Right kidney (tissue), 9 donors: ENCODE measurements at places on chromosomes 16 and 17.

DNA sequence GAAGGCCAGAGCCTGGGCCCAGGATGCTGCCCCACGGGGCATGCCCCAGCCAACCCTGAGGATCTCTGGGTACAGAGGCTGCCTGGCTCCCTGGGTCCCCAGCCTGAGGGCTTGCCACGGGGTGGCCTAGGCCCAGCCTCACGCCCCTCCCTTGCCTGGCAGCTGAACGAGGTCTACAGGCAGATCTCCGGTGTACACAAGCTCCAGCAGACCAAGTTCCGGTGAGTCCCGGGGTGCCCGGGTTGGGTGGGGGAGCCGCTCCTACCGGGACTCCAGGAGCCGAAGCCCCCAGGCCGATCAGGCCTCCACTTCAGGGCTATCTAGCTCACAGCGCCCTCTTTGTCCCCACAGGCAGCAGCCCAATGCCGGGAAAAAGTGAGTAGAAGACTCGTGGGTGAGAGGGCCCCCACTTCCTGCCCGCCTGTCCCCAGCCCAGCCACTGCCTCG is 19.4 kb downstream of the ITGB4 start:
- no peak for DNase-seq

DNA sequence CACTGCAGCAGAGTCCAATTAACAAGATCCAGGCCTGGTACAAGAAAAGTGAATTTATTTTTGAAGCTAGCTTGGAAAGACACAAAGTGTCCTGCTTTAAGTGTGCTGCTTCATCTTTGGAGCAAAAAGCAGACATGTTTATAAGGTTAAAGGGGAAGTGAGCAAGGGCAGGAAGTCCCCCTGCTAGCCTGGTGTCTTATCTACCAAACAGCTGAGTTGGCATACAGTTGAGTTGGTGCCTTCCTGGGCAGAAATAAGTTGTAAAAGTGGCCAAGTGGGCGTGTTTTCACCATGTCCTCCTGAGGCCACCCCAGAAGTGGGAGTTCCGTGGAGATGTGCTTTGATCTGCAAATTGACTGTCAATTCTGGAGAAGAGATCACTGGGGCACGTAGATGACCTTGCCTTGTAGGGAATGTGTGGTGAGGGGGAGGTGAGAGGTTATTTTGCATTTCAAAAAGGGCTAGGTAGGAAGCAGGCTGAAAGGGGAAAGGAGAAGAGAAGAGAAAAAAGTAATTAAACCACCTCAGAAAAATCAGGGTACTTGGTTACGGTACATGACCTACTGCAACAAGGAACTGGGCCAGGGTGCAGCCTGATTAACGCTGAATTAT is 38.3 kb upstream of the HSBP1 start:
- no peak for DNase-seq

- DNase-seq, result no peak
Measured at GRCh38 chr16:70429888-70430666, 8.8 kb downstream of the ST3GAL2 start.

DNA sequence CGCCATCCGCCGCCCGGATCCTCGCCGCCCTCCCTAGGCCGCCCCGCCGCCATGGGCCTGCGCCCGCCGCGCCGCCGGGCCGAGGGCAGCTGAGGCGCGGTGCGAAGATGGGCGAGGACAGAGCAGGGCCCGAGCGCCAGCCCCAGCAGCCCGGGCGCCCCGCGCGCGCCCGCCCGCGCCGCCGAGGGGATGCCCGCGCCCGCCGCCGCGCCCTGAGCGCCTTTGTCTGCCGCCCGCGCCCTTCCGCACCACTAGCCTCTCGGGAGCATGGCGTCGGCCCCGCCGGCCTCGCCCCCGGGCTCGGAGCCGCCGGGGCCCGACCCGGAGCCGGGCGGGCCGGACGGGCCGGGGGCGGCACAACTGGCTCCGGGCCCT is 278 bp downstream of the RAB11FIP3 start:
- DNase-seq, result no peak

GRCh38 chr17:56597495-56597990 is 4.0 kb downstream of the NOG start:
- peak; percentile 41 for DNase-seq

- DNase-seq, result no peak
Measured at GRCh38 chr16:85194307-85195270, 82.3 kb upstream of the CIBAR2 start.

DNA sequence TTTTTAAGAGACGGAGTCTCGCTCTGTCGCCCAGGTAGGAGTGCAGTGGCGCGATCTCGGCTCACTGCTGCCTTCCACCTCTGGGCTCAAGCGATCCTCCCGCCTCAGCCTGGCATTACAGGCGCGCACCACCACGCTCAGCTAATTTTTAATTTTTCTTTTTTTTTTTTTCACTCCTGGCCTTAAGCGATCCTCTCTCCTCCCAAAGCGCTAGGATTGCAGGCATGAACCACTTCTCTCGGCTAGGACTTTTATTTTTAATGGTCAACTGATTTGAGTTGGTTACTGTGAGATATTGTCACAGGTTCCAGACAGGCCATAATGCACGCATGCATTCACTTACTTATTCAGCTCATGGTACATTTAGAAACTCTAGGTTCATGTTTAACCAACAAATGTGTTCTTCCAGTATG is 888 bp downstream of the PIGW start:
- DNase-seq, result no peak

DNA sequence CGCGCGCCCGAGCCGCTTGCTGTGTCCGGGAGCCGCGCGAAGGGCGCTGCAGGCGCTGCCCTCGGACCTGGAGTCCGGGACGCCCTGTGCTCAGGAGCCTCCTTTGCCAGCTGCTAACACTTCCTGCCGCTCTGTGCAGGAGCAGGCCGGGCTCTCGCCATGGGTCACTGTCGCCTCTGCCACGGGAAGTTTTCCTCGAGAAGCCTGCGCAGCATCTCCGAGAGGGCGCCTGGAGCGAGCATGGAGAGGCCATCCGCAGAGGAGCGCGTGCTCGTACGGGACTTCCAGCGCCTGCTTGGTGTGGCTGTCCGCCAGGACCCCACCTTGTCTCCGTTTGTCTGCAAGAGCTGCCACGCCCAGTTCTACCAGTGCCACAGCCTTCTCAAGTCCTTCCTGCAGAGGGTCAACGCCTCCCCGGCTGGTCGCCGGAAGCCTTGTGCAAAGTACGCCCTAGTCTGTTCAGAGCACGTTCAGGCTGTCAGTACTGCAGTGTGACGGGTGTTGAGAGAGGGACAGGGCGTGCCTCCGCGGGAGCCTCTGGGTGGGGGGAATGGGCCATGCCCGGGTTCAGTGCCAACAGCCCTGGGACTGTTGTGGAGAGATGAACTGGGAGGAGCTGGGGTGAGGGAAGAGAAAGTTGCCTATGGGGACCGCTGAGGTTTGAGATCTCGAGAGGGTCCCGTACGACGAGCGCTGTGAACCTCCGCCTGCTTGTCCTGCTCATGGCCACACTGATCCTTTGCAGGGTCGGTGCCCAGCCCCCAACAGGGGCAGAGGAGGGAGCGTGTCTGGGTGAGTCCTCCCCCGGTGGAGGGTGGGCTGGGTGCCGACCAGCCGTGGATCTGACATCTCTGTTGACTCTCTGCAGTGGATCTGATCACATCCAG is 1.3 kb downstream of the ZNF276 start:
- DNase-seq, result no peak

DNA sequence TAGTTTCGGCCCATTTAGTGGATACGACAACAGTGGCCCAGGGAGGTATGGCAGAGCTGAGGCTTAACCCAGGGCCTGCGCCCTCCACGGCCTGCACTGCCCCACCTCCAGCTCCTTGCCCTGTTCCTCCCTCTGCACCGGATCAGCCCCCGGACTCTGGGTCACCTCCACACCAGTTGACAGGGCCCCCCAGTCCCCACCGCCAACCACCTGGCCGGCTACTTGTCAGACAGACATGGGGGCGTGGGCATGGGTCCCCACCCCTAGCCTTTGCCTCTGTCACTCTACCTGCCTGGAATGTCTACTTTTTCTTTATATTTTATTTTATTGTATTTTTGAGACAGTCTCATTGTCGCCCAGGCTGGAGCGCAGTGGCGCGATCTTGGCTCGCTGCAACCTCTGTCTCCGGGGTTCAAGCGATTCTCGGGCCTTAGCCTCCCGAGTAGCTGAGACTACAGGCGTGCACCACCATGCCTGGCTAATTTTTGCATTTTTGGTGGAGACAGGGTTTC is 3.0 kb upstream of the ACTG1 start:
- DNase-seq, result peak; percentile 44

GRCh38 chr16:75481475-75481874 is 13.8 kb downstream of the CHST6 start:
- DNase-seq, result no peak
